ENCODE measurements at places on chromosomes 11 and 22.

GRCh38 chr11:41237382-41237781, 222.1 kb downstream of the LRRC4C start:
- DNase-seq, result no peak

DNA sequence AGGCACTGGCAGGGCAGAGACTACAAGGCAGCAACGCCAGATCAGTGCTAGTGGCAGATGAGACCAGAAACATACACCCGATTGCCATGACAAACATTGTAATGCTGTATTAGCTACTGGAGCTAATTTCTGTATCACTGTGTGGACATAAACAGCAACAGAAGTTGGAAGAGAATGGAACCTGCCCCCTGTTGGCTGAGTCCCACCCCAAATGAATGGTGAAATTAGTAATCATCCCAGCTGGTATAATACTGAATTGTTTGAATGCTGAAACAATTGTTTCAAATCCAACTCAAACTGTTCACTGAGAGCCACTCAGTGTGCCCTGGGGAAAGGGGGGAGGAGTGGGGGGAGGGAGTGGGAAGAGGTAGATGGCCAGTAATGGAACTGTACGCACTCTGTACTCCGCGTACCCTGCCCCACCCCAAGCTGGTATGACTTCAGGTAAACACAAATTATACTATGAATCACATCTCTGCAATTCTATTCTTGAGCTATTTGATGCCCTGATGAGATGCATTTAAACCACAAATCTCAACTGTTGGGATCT, 11.2 kb upstream of the BIRC3 start:
- no peak for DNase-seq

- DNase-seq, result no peak
These were observed 2.5 kb downstream of the AMOTL1 start for GRCh38 chr11:94770563-94771120.

GRCh38 chr11:89347071-89347470, 144.1 kb downstream of the NOX4 start:
- no peak for DNase-seq

DNA sequence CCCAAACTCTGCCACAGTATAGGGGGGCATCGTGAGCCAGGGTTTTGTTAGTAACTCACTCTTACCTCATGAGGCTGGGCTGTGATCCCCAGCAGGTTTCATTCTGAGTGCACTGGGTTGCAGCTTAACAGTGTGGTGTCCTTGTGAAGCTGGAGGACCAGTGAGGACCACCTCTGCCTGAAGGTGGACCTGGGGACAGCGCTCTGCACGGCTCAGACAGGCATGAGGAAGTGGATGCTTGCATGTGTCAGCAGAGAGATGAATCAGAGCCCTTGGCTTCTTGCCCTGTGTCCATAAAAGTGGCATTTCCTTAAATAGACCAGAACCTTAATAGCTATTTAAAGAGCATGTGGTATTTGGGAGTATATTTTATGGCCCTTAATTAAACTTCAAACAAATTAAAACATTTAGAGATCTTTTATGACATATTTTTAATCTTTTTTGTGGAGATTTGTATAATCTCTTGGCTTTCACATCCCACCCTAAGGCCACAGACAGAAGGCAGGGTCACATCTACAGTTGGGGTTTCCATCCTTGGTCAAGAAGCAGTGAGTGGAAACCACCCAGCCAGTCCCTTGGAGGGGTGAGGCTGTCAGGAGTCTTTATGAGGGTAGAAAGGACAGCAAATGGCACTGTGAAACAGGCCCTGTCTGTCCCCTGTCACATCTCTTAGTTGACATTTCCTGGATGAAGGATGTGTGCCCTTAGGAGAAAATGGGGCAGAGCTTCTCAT, 24.8 kb upstream of the ADORA2A start:
- DNase-seq, result no peak

DNA sequence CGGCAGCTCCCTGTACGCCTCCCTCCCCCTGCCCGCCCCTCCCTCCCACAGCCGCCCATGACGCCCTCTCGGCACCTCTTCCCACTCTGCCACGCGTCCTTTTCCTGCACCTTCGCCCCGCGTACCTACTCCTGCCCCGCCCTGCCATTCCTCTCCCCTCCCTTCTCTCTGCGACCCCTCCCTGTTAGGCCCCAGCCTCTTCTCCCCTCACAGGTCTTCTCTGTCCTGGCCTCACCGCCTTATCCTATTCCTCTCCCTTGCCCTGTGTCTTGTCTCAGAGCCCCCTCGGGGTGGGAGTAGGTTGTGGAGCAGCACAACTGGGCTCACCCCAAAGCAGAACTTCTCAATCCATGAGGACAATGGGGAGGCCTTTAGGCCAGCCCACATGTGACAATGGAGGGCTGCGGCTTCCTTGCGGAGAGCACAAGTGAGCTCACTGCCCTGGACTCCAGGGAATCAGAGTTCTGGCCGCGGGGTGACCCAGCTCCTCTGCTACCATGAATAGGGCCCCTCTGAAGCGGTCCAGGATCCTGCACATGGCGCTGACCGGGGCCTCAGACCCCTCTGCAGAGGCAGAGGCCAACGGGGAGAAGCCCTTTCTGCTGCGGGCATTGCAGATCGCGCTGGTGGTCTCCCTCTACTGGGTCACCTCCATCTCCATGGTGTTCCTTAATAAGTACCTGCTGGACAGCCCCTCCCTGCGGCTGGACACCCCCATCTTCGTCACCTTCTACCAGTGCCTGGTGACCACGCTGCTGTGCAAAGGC, 539 bp downstream of the SLC35C1 start:
- no peak for DNase-seq

GRCh38 chr11:64878223-64878493, 263 bp downstream of the EHD1 start:
- DNase-seq, result no peak

GRCh38 chr11:131388030-131388429, 17.6 kb downstream of the NTM start:
- no peak for DNase-seq

DNA sequence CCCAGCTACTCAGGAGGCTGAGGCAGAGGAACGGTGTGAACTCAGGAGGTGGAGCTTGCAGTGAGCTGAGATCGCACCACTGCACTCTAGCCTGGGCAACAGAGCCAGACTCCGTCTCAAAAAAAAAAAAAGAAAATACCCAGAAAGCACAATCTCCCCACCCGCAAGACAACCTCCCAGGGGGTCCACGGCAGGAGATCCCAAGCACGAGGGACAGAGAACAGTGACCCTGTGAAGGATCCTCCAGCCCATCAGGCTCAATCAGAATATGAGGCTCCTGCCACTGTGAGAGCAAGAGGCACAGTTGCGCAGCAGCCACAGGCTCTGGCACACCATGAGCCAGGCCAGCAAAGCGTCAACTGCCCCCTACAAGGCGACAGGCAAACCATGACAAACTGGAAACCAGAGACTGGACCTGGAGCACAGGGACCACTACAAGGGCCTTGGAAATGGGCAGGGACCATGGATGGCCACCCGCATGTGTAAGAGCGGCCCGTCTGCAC, 164.8 kb upstream of the GRK3 start:
- DNase-seq, result no peak

All from activated CD8-positive, alpha-beta memory T cell treated with anti-CD3 and anti-CD28 coated beads for 1 hour (primary cell).